Mucosa of descending colon (tissue), 3 donors: ENCODE measurements at places on chromosomes 11 and 22. TPM values are rescaled to one million over a fixed set of nuclear protein-coding genes. Genes with fewer than 3 reads are reported as not detected.

RGL4 gene
- not detected for total RNA-seq

- DNase-seq: no peak
Observed at GRCh38 chr11:108609682-108610081, 16.1 kb upstream of the EXPH5 start.

- DNase-seq: peak; percentile 81
Observed at GRCh38 chr11:69374110-69374945, 80.4 kb downstream of the MYEOV start.

DNA sequence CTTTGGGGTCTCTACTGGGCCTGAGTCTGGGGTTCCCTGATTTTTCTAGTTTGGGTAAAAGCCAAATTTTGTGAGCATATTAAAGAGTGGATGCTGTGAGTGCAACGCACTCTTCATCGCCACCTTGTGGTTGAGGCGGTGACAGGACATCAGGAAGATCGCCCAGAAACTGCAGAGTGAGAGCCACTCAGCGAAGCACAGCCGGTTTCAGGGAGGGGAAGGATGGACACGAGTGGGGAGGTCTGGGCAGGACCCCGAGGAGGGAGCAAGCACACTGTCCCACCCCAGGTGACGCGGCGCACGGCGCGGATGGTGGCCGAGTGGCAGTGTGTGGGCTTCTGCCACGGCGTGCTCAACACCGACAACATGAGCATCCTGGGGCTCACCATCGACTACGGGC is 9.1 kb downstream of the SELENOO start:
- DNase-seq: peak; percentile 63

GRCh38 chr11:11818529-11819121 is 23.1 kb upstream of the USP47 start:
- DNase-seq: no peak
